ENCODE measurements at places on chromosomes 11 and 22.

GRCh38 chr22:38733329-38733723 lies 22.5 kb downstream of the SUN2 start:
- DNase-seq, result peak; percentile 69

DNA sequence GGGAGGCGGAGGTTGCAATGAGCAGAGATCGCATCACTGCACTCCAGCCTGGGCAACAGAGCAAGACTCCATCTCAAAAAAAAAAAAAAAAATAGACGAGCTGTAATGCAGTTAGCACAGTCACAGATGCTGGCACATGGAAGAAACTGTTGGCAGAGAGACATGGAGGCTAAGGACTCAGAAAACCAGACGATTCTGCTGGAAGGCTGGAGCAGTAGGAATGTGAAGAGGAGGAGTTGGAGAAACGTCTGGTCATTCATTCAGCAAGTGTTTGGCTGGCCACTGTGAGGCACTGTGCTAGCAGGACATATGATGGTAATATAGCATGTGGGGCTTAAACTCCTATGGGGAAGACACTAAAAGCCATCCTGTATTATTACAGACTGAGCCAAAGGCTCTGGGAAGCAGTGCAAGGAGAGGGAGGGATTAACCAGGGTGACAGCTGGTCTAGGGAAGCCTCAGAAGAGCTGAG lies 5.0 kb downstream of the UQCR10 start:
- no peak for DNase-seq

GRCh38 chr22:41787331-41787730 lies 13.1 kb upstream of the CCDC134 start:
- DNase-seq, result no peak

GRCh38 chr11:78664636-78665035 lies 90.0 kb upstream of the NARS2 start:
- no peak for DNase-seq

- no peak for DNase-seq
Observed at GRCh38 chr11:9077164-9077563, 14.2 kb downstream of the SCUBE2 start.

- DNase-seq, result no peak
Observed at GRCh38 chr11:96102664-96103078, 178.8 kb upstream of the MTMR2 start.

GRCh38 chr11:69551963-69552362 lies 70.5 kb downstream of the LINC01488 start:
- DNase-seq, result no peak

DNA sequence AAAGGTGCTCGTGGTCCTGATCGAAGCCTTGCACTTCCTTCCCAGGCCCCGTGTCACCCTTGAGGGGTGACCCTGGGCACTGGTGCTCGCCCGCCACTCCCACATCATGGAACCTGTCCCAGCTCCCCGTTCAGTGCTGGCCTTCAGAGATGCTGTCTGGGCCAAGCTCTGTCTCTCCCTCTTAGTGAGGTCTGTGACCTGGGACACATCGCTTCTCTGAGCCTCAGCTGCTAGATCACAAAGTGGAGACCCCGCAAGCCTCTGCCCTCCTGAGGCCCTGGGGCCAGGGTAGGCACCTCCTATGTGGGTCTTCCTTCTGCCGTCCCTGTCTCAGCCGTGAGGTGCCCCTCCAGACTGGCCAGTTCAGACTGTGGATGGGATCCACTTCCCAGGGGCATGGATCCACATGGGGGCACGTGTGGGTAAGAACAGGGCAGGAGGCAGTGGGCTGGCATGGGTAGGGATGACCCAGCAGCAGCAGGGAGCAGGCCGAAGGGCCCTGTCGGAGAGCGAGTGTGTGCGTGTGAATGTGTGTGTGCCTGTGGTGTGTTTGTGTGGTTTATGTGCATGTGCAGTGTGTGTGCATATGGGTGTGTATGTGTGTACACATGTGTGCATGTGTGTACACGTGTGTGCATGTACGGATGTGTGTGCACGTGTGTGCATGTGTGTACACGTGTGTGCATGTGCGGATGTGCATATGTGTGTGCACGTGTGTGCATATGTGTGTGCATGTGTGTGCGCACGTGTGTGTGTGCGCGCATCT lies 1073.7 kb downstream of the BRD1 start:
- no peak for DNase-seq

GRCh38 chr11:104625246-104625645 lies 273.0 kb downstream of the CASP12 start:
- DNase-seq, result no peak

All from CD4-positive, alpha-beta T cell (primary cell).